ENCODE measurements at places on chromosomes 5 and 9.

- DNase-seq = no peak
Measured at GRCh38 chr9:93123561-93124283, 10.3 kb downstream of the NINJ1 start.

DNA sequence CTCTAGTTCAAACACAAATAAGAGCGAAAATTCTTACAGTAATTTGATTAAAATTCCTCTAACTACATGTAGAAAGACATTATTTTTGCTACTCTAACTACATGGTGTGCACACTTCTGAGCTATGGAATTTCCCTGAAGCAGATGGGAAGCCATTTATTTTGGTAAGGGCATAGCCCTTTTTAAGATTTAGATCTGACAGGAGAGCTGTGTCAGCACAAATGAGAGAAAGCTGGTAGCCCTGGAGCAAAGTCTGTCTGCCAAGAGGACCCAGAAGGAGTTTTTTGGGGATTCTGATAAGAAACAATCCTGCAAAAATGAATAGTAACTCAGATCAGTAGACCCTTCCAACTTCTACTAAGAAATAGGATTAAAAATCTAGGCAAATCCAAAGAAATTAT lies 595.9 kb upstream of the MEF2C start:
- DNase-seq = no peak

DNA sequence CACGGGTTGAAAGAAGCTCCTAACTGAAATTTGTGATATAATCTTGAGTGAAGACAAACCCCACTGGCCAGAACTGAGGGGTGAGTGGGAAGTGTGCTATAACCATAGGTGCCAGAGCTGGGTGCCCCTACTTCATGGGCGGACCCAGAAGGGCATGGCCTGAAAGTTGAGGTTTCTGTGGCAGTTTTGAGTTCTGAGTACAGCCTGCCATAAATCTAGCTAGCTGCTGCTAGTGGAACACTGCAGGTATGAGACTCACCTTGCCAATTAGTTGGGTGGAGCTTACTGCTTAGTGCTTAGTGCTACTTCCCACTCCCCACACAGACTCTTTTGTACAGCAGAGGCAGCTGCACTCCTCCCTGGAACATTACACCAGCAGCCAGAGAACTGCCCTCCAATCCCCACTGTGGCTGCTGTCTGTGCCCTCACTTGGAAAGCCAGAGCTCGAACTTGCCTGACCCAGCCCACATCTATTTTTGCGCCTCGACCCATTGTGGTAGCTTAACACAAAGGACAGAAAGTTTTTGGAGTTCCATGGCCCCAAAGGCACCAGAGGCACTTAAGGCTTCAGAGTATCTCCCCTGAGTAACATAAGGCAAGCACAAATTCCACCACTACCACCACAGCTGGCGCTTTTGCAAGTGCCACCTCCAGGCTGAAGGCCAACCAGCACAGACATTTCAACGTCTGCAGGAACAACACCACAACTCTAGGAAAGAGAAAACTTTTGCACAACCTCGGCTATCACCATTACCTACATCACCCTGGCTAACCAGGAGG lies 27.1 kb upstream of the PTGER4 start:
- no peak for DNase-seq

DNA sequence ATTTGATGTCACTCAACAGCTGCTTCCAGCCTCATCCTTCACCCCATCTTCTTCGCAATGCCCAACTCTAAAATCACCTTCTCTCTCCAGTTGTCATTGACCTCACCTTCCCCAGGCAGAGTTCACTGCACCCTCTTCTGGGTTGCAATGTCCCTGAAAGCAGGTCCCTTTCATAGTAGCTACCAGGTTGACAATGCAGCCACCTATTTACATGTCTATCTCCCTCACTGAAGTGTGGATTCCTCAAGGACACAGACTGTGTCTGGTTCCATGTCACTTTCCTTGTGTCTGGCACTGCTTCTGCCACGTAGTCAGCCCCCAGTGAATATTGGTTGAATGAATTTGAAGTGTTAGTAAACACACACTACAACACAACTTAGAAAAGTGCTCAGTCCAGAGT lies 445.5 kb upstream of the WWC1 start:
- DNase-seq = no peak

DNA sequence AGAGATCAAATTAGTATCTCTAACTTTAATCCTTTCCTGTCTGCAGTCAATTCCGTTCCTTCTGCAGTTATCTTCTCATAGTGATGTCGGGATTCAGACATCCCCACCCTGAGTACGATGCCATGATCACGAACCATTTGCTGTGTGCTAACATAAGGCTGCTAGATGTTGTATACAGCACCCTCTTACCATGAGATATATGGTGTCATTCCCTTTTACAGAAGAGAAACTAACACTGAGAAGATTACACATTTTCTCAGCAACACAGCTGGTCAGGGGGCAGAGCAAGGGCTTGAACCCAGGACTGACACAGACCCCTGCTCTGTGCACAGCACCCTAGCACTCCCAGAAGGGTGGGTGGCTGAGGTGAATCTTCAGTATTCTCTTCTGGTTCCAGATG lies 46.9 kb upstream of the HSD17B4 start:
- no peak for DNase-seq

DNA sequence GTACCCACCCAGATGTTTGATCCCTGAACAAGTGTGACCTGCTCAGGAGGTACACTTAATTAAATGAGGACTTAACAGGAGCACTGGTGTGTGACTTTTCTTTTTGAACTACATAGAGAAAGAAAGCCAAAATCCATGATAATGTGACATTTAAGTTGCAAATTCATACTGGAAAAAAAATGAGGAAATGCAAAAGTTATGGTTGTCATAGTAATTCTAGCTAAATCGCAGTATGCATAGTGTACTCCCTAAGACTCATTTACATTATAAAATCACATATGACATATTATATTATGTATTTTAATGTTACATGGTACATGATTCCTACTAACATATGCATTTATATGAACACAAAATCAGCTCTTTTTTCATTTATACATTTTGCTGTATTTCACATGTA lies 92.0 kb upstream of the PCSK5 start:
- no peak for DNase-seq

GRCh38 chr5:9411142-9411541 lies 134.7 kb downstream of the SEMA5A start:
- DNase-seq = no peak

GRCh38 chr5:151171529-151171928 lies 13.9 kb upstream of the ANXA6 start:
- no peak for DNase-seq

DNA sequence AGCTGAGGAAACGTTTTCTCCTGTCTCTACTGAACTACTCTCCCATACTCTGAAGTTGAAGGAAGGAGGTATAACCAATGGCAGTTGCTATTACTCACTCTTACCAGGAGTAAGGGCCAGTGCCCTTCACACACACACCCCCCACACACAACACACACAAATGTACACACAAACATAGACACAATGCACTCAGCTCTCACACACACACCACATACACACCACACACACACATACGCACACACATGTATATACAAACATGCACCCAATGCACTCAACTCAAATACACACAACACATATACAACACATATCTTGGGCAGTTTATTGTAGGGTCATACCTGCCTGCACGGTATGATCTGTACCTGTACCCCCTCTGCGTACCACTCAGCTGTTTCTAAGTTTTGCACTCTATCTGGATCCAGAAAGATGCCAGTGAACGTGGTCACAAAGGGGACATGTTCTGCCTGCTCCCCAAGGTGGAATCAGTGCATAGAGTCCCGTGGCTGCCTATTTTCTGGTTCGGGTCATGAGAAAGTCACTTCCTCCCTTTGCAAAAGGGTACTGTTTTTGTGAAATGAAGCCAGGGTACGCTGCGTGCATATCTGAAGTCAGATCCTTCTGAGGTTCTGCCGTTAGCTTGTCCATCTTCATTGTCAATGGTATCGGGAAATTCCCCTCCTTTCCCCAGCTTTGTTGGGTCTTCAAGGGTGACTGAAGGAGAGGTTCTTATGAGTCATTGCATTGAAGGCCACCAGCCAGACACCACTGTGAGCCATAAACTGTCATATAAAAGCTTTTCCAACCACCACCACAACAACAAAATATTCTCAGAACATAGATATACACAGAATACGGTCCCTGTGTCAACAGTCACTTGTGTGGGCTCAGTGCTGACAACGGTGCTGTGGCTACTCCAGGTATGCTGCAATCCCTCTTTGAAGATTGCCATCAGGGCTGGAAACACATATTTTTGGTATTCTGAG lies 131.9 kb downstream of the UGCG start:
- no peak for DNase-seq

GRCh38 chr5:59959330-59959729 lies 65.8 kb upstream of the PDE4D start:
- no peak for DNase-seq

DNA sequence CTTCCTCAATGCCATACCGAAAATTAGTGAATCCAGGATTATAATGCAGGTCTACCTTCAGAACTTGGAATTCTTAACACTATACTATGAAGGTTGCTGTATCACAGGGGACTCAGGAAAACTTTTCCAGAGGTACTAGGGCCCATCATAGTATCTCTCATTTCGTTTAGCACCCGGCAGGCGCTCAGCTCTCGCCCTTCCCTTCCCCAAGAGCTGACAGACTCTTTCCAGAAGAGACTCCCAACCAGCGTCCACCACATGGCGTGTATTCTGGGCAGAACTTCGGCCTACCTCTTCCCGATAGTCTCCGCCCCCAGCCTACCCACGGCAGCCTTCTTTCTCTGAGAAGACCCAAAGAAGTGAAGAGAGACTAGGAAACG lies 271 bp downstream of the NOL8 start:
- DNase-seq = no peak

- DNase-seq = no peak
Measured at GRCh38 chr9:107213080-107213479, 70.0 kb upstream of the RAD23B start.

- no peak for DNase-seq
Measured at GRCh38 chr5:120073722-120074121, 390.4 kb upstream of the PRR16 start.

GRCh38 chr5:61289241-61289640 lies 42.8 kb upstream of the ZSWIM6 start:
- no peak for DNase-seq

DNA sequence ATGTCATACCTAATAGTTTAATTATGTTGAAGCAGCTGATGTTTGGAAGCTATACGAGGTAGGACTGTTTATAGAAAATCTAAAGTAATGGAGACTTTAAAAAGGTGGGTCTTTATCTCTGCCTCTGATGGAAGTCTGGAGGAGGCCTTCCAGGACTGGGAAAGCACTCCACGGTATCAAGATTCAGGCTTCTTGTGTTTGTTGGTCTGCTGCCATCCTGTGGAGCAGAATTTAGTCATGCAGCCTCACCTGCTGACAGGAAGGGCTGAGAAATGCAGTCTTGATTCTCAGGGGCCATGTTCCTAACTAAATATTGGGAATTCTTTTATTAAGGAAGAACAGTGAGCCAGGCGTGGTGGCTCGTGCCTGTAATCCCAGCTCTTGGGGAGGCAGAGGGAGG lies 15.9 kb downstream of the SPDL1 start:
- no peak for DNase-seq

GRCh38 chr9:124270504-124271335 lies 13.0 kb downstream of the NEK6 start:
- no peak for DNase-seq

DNA sequence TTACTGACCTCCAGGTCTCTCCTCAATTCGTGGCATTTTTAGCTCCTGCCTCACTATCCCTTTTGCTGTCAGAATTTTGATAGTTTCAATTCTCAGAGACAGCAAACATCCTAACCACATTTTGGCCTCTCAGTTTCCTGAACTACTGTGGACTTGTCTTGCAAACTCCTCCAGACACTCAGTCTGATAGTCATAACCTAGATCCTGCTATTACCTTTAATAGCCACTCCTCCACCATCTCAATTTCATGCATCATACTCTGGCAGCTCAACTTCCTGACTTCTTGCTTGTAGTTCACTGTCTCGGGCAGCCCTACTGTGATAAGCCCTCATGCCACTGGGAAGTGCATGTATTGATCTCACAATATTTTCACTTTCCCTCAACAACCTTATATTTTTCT lies 481.8 kb upstream of the CDH18 start:
- DNase-seq = no peak
